Stimulated activated CD8-positive, alpha-beta memory T cell treated with anti-CD3 and anti-CD28 coated beads, Interleukin-12 subunit alpha, Interleukin-12 subunit beta, amount 100 ng/mL, for 4 hours (primary cell): ENCODE measurements at places on chromosomes 3 and 15.

- no peak for DNase-seq
These were observed 46.3 kb downstream of the DHX30 start for GRCh38 chr3:47849186-47849698.

GRCh38 chr3:153246806-153247205 lies 84.8 kb downstream of the RAP2B start:
- DNase-seq = no peak

DNA sequence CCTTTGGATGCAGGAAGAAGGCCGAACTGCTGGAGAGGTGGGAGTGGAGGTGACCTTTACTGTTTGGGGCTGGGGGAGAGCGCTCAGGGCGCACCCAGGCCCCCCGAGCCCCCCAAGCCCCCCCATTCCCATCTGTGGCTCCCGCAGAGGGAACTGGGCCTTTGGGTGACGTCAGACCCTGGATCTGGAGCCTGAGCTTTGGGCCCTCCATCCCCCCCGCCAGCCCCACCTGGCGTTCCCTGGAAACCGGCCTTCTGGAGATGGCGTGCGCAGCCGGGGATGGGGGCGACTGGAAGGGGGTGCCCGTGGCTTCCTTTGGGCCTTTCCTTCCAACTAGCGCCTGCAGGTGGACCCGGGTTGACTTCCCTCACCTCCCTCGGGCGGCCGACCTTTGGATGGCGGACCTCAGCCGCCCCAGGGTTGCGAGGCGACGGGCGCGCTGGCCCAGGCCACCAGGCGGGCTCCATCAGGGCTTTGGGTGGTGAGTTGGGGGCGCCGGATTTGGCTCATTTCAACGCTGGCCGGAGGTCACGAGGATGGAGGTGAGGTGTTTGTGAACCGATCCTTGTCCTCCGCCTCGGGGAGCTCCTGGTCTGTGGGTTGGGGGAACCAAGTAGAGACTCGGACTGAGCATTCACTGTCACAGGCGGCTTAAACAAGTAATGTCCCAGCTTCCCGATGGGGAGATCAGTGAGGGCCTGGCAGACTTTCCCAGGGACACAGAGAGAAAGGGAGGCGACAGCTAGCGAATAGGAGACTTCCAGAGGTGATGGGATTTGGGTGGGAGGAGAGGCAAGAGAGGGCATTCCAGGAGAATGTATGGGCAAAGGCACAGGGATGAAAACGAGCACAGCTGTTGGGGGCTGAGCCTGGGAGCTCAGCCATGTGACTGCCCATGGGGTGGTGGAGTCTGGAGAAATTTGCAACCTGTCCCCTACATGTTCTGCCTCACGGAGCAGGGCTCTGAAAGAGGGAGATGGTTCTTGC lies 709 bp downstream of the SCAMP5 start:
- no peak for DNase-seq

GRCh38 chr3:118813472-118813871 lies 221.2 kb downstream of the IGSF11 start:
- DNase-seq = no peak

DNA sequence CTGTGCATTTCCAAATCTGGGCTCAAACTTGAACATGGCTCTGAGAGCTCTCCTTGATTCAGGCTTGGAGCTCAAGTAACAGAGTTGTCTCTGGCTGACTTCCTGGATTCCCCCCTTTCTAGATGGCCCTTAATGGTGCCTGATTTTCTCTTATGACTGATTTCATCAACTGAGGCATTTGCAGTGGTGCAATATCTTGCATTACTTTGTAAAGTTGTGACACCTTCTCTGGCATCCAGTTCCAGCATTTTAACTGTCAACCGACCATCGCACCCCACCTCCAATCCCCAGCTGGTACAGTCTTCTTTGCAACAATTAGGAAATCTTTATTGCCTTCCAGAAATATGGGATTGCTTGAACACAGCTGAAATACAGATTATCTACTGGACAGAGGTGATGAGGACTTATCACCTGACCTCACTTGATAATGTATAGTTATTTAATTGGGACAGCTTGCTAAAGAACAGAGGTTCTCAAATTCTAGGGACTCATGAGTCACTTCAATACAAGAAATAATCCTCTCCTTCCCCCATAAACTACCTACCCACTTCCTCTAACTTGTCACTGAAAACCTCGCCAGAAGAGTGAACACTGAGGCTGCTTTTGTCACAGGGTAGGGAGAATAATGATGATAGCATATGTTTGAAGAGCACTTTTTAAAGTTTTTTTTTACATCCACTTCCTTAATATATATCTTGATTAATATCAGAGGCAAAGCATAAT lies 41.8 kb downstream of the FILIP1L start:
- DNase-seq = no peak
